ENCODE measurements at places on chromosomes 4 and X.

GRCh38 chr4:24604558-24605214, 20.3 kb upstream of the DHX15 start:
- DNase-seq = no peak

- DNase-seq = no peak
Observed at GRCh38 chr4:154634058-154634457, 21.6 kb upstream of the FGG start.

DNA sequence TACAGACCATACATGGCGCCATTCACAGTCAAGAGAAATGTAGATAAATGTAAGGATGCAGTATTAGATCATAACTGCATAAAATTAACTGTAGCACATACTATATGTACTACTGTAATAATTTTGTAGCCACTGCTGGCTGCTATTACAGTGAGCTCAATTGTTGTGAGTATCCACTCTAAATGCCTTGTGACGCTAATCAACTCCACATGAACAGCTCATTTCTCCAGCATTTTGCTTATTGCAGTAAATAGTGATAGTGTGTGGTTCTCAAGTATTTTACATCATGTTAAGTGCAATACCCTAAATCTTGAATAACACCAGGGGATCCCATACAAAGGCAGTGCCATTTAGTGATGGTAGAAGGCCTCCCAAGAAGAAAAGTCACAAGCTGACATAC, 21.2 kb downstream of the FGFBP1 start:
- DNase-seq = no peak

DNA sequence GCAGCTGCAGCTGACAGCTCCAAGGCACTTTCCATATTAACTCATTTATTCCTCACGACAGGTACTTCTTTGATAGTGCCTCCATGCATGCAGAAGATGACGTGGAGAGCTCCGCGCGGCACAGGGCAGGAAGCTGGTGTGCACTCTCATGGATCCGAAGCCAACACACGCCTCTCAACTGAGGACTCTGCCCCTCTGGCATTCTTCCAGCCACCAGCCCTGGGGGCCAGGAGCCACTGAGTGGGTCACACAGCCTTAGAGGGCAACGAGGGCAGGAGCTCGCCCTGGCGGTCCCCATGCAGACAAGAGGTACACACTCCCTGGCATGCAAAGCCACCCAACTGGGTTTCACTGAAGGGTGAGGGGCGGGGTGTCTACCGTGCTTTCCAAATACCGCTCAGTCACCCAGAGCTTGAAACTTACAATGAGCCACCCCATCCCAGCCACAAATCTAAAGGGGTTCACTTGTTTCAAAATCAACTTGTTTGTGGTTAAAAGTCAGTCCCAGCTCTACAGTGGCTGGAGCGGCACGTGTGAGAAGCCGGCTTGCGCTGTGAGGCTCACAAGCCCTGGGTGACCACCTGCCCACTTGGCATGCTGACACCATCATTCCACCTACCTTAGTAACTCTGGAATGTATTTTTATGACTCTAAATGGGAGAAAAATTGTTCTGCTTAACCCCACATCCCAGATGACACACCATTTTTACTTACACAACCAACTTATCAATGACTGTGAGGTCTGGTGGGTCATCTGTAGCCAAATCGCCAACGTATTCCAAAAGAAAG, 16.2 kb downstream of the NOP14 start:
- no peak for DNase-seq

- DNase-seq = peak; percentile 1
Observed at GRCh38 chrX:66638591-66639500, at the start of gene EDA2R. TSS of gene EDA2R (minus strand) at chrX:66639078. CDS start at chrX:66616020, 23,058 bp downstream.

DNA sequence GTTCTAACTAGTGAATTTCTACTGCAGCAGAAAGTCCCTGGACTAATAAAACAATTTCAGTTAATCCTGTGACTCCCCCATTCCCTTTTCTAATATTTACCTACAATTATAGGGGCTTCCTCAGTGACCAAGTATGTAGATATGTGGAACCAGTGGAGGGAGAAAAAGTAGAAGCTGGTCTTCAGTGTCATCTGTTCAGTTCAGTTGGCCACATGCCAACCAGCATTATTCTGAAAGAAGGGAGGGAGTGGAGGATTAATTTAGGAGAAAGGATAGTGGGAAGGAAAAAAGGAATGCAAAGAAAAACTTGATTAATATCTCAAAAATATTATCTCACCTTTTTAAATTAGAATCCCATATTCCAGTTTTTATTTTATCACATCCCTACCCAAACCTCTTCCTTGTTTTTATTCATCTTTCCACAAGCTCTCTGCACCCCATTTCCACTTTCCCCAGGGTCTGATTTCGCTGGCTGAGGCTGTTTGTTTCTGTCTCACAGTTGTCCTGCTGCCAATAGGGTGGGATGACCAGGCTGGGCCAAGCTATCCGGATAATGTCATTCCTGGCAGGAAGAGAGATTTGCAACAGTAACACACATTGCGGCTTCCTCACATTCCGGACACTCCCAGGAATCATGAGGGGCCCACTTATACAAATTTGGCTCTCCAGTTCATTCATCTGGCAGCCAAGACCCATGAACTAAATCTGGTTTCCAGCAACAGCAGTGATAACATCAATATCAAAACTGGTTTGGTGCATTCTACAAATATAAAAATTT, 24.6 kb upstream of the ANTXR2 start:
- DNase-seq = no peak

DNA sequence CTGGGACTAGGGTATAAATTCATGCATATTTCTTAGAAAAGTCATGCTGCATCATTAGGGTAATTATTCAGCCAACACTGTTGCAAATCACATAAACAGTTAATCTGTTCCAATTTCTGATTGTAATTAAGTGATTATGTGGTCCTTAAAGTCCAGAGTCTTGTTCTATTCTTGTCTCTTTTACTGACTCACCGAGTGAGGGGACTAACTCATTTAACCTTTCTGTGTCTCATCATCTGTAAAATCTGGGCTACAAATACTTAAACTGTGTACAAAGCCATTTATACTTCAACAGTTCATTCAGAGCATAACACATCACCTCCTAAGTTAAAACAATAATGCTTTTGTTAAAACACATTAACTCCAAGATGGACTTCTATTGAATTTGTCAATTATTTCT, 65.4 kb upstream of the KLHL13 start:
- no peak for DNase-seq

DNA sequence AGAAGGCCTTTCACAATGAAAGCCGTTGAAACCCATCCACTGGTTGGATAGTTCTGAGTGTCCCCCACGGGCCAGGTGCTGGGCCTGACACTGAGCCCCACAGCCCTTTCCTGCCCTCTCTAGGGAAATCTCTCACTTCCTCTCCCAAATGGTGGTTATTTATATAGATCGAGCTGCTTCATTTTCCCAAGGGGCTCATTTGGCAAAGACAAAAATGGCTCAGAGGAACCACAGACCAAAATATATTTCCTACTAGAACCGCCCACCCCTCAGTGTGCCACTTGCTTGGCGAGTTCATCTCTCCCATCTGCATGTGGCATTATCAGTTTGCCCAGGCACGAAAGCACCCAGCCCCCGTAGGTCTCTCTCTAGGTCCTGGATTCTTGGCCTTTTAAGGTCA, 53.3 kb upstream of the STIM2 start:
- DNase-seq = no peak

DNA sequence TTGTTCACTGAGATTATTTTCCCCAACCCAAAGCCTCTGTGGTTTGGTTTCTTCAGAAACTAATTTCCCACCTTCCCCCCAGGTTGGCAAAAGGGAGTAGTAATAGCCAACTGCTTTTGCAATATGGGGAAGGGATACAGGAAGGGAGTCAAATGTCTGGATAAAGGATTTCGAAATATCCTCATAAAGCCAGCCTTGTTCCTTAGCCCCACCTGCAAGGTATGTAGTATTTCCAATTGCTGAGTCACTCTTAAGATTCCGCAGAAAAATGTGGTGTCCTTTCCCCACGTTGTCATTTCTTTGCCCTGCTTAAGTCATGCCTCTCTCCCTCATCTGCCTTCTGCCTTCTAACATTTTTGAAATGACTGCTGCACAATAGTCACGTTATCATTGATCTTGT, 138.8 kb upstream of the DCAF8L1 start:
- no peak for DNase-seq

DNA sequence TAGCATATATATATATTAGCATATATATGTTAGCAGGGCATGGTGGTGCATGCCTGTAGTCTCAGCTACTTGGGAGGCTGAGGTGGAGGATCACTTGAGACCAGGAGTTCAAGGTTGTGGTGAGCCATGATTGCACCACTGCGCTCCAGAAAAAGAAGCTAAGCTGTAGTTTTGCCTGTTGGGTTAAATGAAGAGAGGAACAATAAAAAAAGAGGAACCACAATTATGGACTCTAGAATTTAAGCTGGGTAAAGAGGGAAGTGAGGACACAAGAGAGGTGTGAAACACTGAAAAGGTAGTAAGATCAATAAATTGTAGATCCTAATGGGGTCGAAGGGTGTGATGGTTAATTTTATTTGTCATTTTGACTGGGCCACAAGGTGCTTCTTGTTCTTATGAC, 40.5 kb upstream of the HSD17B10 start:
- no peak for DNase-seq

DNA sequence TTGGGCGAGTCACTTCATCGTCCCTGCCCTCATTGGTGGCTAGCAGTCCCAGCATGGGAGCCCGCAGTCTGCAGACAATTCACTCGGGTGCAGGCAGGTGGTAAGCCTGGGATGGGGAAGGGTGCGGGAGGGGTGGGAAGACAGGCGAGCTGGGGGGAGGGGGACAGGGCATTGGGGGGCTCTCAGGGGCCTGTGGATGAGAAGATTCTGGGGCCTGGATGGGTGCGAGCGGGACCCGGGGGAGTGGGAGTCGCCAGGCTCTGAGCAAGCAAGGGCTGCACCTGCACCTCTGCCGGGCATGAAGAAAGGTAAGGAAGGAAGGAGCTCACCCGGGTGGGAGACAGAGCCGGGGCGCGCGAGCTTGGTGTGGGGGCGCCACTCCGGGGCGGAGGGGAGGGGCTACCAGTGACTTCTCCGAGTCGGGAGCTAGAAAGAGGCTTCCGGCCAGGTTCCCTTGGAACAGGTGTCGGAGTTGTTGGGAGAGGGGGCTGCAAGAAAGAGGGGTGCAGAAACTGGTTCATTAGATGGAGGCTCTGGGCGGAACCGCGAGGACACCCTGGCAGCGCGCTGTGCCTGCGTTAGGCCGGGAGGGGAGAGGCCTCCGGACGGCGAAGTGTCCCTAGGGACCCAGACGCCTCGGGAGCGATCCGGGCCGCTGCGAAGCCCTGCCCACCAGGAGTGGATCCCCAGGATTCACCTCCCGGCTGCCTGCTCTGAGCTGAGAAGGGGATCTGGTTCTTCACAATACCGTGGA, 103.4 kb upstream of the PDLIM3 start:
- no peak for DNase-seq

All from stimulated activated CD4-positive, alpha-beta T cell treated with anti-CD3 and anti-CD28 coated beads, Interleukin-4, amount 100 ng/mL, for 48 hours (primary cell).